ENCODE measurements at places on chromosomes 13 and 19.
A peak's percentile ranks its signal among the peaks of the same experiment; 100 is the strongest.

- DNase-seq, result peak; percentile 56
Observed at GRCh38 chr19:604355-604754, 14.7 kb downstream of the HCN2 start.

- DNase-seq, result no peak
Observed at GRCh38 chr19:3046698-3047495, 15.4 kb downstream of the TLE5 start.

DNA sequence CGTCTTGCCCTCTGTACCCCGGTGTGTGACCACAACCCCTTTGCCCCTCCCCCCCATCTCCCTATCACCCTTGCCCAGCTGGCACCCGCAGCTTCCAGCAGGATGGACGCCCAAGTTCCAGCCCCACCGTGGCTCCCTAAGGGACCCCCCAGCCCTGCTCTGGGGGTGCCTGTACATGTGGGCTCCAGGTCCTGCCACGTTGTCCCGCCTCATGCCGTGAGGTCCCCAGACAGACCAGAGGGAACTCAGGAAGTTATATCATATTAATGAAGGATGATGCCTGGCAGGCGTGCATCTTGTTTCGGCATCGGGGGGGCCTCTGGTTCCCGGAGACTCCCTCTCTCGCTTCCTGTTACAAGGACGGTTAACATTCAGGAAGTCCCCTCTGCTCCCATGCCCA, 1.6 kb upstream of the PTGIR start:
- no peak for DNase-seq

DNA sequence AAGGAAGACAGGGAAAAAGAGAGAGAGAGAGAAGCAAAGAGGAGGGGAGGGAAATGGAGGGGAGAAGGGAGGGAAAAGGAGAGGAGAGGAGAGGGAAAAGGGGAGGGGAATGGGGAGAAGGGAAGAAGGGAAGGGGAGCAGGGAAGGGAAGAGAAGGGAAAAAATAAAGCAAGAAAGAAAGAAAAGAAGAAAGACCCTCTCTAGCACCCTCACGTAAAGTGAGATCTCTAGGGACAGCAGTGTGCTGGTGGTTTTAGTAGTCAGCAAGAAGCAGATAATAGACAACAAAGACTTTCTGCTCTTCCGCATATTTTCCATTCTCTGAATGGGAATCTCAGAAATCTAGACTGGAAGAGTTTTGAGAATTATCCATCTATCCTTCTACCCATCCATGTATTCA, 201.8 kb upstream of the RFC3 start:
- DNase-seq, result no peak

GRCh38 chr13:78587395-78587794, 16.0 kb downstream of the POU4F1 start:
- DNase-seq, result no peak

GRCh38 chr19:51131780-51132680, 7.3 kb downstream of the SIGLEC9 start:
- peak; percentile 50 for DNase-seq

DNA sequence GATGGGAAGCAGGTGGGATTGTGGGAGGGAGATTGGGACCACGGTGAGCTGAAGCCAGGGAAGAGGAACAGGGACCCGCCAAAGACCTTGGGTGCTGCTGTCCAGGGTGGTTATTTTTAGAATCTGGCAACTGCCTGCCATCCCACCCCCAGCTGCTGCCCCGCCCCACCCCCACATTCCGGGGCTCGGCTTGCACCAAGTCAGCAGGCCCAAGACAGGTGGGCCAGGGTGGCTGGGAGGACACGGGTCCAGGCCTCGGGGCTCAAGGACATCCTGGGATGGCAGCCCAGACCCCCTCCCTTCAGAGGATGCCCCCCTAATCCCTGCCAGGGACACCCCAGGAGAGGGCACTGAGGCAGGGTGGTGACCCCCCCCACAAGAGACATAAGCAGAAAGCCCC, 827 bp downstream of the CKM start:
- no peak for DNase-seq

GRCh38 chr13:44015811-44016210, 136.1 kb downstream of the LACC1 start:
- no peak for DNase-seq

DNA sequence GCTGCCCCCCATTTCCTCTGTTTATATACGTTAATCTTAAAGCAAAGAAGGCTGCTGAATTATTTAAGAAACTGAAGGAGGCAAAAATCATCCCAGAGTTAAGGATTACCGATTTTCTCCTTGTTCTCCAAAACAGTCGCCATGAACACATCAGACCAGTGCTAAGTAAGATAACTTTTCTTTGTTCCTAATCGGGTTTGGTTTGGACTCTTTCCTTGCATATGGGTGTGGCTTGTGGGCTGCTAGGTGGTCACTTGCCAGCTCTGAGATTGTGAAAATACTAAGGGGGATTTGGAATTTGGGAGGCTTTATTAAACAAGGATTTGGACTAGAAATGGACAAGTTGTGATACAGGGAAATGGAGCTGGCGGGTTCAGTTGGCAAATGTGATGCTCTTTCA, 212.1 kb downstream of the OXGR1 start:
- no peak for DNase-seq

GRCh38 chr19:11528551-11529341, at the start of gene ECSIT:
ECSIT (minus strand) TSS chr19:11529134; CDS start chr19:11519170, 9,964 bp downstream.
- DNase-seq, result peak; percentile 94

GRCh38 chr13:101654883-101655282, 202.4 kb downstream of the ITGBL1 start:
- DNase-seq, result no peak

DNA sequence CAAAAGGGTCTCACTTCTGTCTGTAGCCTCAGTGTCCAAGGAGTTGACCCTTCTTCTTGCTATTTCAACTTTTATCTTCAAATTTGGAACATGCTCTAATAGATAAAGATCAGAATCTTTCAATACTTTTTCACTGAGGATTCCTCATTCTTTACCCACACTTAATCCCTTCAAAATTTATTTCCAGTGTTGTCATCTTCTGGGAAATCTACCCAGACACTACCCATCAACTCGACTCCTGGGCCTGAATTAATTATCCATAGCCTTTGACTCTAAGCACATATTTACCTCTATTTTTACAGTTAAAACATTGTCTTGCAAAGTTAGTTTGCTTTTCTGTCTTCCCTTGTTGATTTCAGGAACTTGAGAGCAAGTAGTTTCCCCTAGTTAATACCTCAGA, 1022.5 kb downstream of the PCDH9 start:
- no peak for DNase-seq

- no peak for DNase-seq
Observed at GRCh38 chr19:55000761-55001160, 34.6 kb downstream of the NLRP2 start.

- no peak for DNase-seq
Observed at GRCh38 chr13:58989556-58989955, 1174.2 kb downstream of the DIAPH3 start.

- DNase-seq, result no peak
Observed at GRCh38 chr13:50224534-50224933, 209.3 kb downstream of the KCNRG start.

- DNase-seq, result no peak
Observed at GRCh38 chr13:50012396-50013169, 2.7 kb upstream of the KCNRG start.

DNA sequence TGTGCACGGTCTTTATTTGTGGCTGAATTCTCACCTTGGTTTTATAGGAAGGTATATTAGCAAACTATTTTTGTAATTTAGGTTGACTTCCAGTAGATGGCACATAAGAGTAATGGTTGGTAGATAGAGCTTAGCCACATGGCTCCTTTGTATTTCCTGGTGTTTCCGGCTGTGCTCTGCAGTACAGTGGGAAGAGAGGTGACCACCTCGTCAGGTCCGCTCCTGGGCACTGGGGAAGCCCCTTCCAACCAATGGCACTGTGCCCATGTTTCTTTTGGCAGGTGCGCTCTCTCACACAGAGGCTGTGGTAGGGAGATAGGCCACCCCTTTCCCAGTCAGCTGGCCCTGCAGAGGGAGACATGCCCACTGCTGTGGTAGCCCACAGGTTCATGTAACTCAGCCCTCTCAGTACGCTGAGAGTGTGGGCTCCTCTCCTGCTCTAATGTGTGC, 74.3 kb upstream of the ATP12A start:
- no peak for DNase-seq

DNA sequence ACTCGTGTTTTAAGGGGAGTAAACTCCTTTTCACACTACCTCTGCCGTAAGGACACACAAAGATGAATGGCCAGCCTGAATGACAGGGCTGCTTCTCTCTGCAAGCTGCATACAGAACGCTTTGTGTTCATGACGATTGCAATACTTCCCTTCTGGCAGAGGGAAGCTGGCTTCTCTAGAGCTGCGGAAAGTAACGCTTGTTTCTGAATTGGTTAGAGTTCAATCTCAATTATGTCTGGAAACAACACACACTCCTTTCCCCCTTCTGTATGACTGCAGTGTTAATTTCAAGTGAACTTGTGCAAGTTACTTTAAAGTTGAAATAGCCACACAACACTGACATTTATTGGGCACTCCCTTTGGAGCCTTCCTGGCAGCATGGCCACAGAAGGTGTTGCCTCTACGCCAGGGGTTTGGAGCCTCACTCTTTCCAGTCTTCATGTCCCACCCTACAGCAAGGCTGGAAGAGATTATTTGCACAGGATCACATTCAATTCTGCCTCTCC, 242.6 kb downstream of the NDFIP2 start:
- DNase-seq, result no peak

DNA sequence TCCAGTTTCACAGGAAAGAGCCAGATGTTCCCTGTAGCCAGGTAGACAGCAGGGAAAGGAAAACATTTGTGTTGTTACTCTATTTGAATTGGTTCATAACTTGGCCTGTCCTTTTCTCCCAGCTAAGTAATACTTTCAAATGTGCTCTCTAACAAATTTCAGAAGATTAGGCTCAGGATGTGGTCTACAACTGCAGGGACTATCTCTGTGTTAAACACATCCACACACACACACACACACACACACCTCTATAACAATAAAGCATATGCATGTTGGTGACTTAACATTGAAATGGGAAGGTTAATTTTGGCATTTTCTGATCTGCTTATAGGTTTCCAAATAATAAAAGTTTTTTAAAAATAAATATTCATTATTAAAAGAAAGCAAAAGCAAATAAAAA, 316.0 kb upstream of the ARGLU1 start:
- no peak for DNase-seq

- DNase-seq, result no peak
Observed at GRCh38 chr19:6723738-6724137, 3.3 kb upstream of the C3 start.

GRCh38 chr13:98504371-98504963, 72.4 kb downstream of the STK24 start:
- DNase-seq, result peak; percentile 52

Measured in activated CD4-positive, alpha-beta memory T cell treated with anti-CD3 and anti-CD28 coated beads, Interleukin-2, amount 10 ng/mL, durations not matched to agents 7 days and 5 days (primary cell).